ENCODE measurements at places on chromosomes 16 and 17. TPM values are rescaled to one million over a fixed set of nuclear protein-coding genes. Genes with fewer than 3 reads are reported as not detected.

SLC16A5 gene
- total RNA-seq = 93.3 TPM

DNA sequence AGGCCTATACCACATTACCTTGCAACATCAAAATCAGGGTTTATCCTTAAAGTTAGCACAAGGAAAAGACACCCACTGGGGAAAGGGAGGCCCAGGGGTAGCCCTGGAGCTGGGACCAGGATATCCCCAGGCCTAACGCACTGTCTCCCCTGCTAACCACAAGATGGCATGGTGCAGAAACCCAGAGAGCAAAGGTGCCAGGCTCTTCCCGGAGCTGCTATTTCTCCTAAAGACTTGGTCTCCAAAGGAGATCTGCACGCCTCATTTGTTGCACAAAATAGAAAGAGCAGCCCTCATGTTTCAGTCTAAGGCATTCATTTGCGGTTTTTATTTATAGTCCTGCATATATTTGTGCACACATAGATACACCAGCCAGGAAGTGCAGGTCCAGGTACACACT is 408.6 kb downstream of the SOX9 start:
- no peak for DNase-seq
- H3K4me1 ChIP-seq = no peaks in the 10 kb centered on the region
- H3K36me3 ChIP-seq = no peaks in the 10 kb centered on the region
- no peaks in the 10 kb centered on the region for H3K27me3 ChIP-seq
- H3K27ac ChIP-seq = no peak overlapping the region
- H3K4me3 ChIP-seq = no peak overlapping the region

GRCh38 chr17:39738983-39739884 is 1.5 kb downstream of the GRB7 start:
- H3K4me3 ChIP-seq = peak overlapping the region; percentile 56
- peaks cover 48% of the 10 kb centered on the region for H3K4me1 ChIP-seq
- DNase-seq = peak; percentile 89
- peak overlapping the region; percentile 96 for H3K27ac ChIP-seq

GRCh38 chr17:77423589-77424451 is 283.1 kb downstream of the SEC14L1 start:
- H3K27me3 ChIP-seq = no peaks in the 10 kb centered on the region
- DNase-seq = peak; percentile 93
- no peak overlapping the region for H3K4me3 ChIP-seq
- peak overlapping the region; percentile 88 for H3K27ac ChIP-seq
- H3K4me1 ChIP-seq = peaks cover 100% of the 10 kb centered on the region

GRCh38 chr17:45148183-45149036 is at the start of gene HEXIM1:
HEXIM1 (plus strand) TSS chr17:45148475; CDS start chr17:45149191, 716 bp downstream.
- peak within 1 kb of the TSS; percentile 100 for H3K27ac ChIP-seq
- no peaks in the 10 kb centered on the region for H3K36me3 ChIP-seq

GRCh38 chr17:29102046-29102445 is 59.1 kb downstream of the PIPOX start:
- H3K4me1 ChIP-seq = peaks cover 6% of the 10 kb centered on the region
- H3K27me3 ChIP-seq = no peaks in the 10 kb centered on the region
- no peak for DNase-seq
- peaks cover 91% of the 10 kb centered on the region for H3K36me3 ChIP-seq

SCPEP1 gene
- 81.2 TPM for total RNA-seq

GRCh38 chr17:81066072-81066471 is 31.1 kb downstream of the BAIAP2 start:
- H3K4me3 ChIP-seq = no peak overlapping the region
- H3K27ac ChIP-seq = peak overlapping the region; percentile 67
- H3K4me1 ChIP-seq = peaks cover 71% of the 10 kb centered on the region
- no peak for DNase-seq
- H3K27me3 ChIP-seq = no peaks in the 10 kb centered on the region
- peaks cover 28% of the 10 kb centered on the region for H3K36me3 ChIP-seq

SREBF1 gene
- total RNA-seq = 124 TPM

DNA sequence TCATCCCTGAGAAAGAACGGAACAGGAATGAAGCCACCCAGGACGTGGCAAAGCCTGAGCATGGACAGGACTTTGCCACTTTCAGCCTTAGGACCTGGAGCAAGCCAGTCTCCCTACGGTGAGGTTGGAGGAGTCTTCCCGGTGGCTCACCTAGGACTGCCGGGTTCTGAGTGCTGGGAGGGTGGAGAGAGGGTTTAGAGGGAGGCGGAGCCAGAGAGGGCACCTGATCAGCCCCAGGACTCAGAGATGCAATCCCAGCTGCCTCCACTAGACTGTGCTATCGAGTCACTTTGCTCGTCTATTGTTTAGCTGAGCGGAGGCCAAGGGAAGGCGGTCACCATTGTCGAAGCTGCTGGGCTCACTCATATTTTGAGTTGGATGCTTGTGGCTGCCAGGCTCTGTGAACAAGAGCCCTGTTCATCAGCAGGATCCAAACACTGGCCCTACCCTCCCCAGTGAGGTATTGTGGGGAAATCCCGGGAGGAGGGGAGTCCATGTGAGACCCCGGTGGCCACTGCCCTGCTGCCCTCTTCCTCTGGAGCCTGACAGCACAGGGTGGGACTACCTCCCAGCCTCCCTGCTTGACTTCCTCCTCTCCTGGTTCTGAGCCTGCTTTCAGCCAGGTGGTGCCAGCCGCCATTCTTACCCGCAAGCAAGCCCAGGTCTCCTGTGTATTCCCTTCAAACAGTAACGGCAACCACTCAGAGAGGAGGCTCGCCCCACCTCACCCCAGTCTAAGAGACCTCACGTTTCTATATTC is 7.0 kb downstream of the KRT14 start:
- DNase-seq = peak; percentile 89
- peaks cover 9% of the 10 kb centered on the region for H3K27me3 ChIP-seq
- peak overlapping the region; percentile 84 for H3K27ac ChIP-seq
- H3K4me1 ChIP-seq = peaks cover 20% of the 10 kb centered on the region

DNA sequence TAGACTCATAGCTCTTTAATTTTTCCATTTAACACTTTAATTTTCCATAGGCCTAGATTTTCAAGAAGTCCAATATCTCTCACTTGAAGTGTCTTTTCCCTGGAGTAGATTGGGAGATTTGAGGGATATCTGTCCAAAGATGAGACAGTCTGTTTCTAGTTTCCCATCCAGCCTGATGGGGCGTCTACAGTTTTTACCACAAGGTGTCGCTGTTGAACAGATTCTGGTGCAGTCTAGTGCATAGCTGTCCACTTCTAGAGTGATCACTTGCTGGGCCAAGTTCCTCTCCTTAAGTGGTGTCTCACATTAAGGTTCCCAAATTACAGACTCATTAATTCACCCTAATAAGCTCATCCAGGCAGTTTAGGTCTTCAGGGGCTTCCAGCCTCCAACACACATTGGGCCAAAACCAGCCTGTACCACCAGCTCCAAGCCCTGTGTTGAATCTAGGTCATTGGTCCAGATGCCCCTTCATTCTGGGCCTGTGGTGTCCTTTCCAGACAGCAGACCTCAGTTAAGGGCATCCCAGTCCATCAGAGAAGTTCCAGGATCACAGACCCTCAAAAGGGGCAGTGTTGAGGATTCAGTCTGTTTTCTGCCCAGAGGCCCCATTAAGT is 9.4 kb downstream of the SNX20 start:
- no peaks in the 10 kb centered on the region for H3K36me3 ChIP-seq
- H3K4me3 ChIP-seq = no peak overlapping the region
- H3K27ac ChIP-seq = no peak overlapping the region
- no peak for DNase-seq
- H3K4me1 ChIP-seq = peaks cover 18% of the 10 kb centered on the region

DNA sequence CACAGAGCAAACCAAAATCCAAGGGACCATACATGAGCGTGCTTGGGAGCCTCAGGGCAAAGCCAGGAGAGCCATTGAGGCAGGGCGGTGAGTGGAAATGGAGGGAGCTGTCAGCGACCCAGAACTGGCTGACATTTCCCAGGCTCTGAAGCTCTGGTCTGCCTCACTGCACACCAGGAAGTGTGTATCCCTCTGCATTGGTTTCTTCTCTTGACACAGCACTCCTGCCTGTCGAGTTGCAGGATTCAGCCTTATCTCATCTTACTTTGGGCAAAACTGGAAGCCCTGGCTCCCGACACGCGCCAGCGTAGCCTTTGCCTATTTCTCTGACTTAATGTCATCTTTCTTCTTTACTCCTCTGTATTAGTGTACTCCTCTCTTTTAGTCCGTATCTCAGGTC is 144.7 kb upstream of the HS3ST3A1 start:
- H3K4me3 ChIP-seq = no peak overlapping the region
- no peak for DNase-seq
- H3K36me3 ChIP-seq = no peaks in the 10 kb centered on the region
- no peaks in the 10 kb centered on the region for H3K4me1 ChIP-seq
- no peaks in the 10 kb centered on the region for H3K27me3 ChIP-seq

DNA sequence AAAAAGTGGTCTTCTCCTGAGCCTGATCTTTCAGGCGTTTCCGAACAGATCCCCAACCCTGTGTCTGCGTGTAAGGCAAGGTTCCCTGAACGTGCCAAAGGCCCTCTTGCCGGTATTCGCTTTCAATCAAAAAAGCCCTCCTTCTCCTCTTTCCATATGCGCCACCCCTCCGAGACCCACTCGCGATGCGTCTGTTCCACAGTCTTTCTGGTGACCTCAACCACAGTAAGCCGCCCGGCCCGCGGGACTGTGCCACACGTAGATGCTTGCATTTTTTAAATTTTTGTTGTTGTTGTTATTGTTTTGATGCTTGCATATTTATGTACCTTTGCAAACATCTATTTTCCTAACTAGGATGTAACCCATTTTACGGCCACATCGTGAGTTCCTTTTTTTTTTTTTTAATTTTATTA is 607 bp upstream of the PRPSAP1 start:
- no peak for DNase-seq
- H3K36me3 ChIP-seq = no peaks in the 10 kb centered on the region
- H3K27me3 ChIP-seq = no peaks in the 10 kb centered on the region

GRCh38 chr17:37322826-37323561 is 52.8 kb upstream of the C17orf78 start:
- no peaks in the 10 kb centered on the region for H3K27me3 ChIP-seq
- peaks cover 15% of the 10 kb centered on the region for H3K36me3 ChIP-seq
- no peaks in the 10 kb centered on the region for H3K4me1 ChIP-seq

- H3K27me3 ChIP-seq = no peaks in the 10 kb centered on the region
- H3K36me3 ChIP-seq = no peaks in the 10 kb centered on the region
- no peak overlapping the region for H3K27ac ChIP-seq
- no peak for DNase-seq
These were observed 127.1 kb upstream of the HS3ST3A1 start for GRCh38 chr17:13728781-13729180.

DNA sequence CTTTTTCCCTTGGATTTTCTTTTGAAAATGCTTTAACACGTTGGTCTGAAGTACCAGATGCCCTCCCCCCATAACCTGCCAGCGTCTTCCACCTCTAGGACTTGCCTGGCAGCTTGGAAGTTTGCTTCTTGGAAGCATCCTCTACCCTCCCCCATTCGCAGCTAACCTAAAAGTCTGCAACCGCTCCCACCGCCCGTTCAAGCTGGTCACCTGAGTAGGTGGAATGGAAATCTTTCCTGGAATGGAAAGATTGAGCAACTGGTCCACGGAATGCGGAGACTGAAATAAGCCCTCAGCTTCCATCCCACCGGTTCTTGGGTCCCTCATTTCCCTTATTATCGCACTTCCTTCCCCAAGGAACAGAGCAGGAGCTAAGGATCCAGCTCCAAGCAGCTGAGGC is 31.4 kb downstream of the HS3ST3B1 start:
- no peaks in the 10 kb centered on the region for H3K27me3 ChIP-seq
- no peak overlapping the region for H3K27ac ChIP-seq
- DNase-seq = no peak
- no peaks in the 10 kb centered on the region for H3K36me3 ChIP-seq
- H3K4me3 ChIP-seq = no peak overlapping the region
- H3K4me1 ChIP-seq = peaks cover 12% of the 10 kb centered on the region

- no peak for DNase-seq
- H3K36me3 ChIP-seq = no peaks in the 10 kb centered on the region
- no peak overlapping the region for H3K27ac ChIP-seq
These were observed 63.9 kb downstream of the RTN4RL1 start for GRCh38 chr17:1961189-1961588.

DNA sequence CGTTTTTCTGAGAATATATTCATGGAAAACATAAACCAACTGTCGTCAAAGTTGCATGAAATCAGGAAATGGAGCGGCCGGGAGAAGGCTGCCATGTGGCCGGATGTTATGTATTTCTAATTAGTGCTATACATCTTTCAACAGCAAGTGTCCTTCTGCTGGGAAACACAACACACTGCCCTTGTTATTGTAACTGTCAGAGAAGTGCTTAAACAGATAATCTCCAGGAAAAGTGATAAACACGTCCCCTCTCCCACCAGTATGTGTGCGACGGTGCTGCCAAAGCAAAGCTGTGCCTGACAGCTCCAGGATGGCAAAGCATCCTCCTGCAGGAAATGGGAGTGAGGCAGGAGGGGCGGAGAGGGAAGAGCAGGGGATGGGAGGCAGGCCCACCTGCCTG is 111.8 kb downstream of the SMG6 start:
- no peak overlapping the region for H3K4me3 ChIP-seq
- H3K27ac ChIP-seq = no peak overlapping the region
- peaks cover 53% of the 10 kb centered on the region for H3K4me1 ChIP-seq
- no peak for DNase-seq
- peaks cover 16% of the 10 kb centered on the region for H3K36me3 ChIP-seq
- no peaks in the 10 kb centered on the region for H3K27me3 ChIP-seq

DNA sequence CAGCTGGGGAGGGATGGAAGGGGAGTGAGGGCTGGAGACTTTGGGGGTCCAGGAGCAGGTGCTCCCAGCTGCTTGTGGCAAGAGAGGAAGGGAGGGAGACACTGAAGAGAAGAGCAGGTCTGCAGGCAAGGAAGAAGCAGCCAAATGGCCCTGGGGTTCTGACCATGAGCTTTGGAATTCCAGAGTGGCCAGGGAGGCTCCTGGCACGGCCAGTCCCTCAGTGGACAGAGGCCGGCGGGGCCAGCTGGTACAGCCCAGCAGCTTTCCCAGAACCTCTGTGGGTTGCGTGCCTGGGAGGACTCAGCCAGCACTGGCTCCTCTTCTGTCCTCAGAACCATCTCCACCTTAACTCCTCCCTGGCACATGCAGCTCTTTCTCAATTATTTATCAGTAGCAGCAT is 233.0 kb downstream of the MSI2 start:
- H3K4me3 ChIP-seq = no peak overlapping the region
- no peak for DNase-seq
- no peaks in the 10 kb centered on the region for H3K36me3 ChIP-seq
- no peaks in the 10 kb centered on the region for H3K27me3 ChIP-seq
- H3K27ac ChIP-seq = no peak overlapping the region

C1QL1 gene
- not detected for total RNA-seq

KRTAP4-5 gene
- 1.1 TPM for total RNA-seq

GRCh38 chr17:67520916-67521774 is 144.1 kb downstream of the PITPNC1 start:
- DNase-seq = no peak
- H3K4me3 ChIP-seq = no peak overlapping the region
- peaks cover 13% of the 10 kb centered on the region for H3K4me1 ChIP-seq

All from suprapubic skin (tissue), 4 donors.